A673 (cell line): ENCODE measurements at places on chromosomes 1 and 21. TPM values are rescaled to one million over a fixed set of nuclear protein-coding genes. Genes with fewer than 3 reads are reported as not detected.

The SDC3 gene
- 7.7 and 11.6 TPM in 2 replicates for total RNA-seq

The ZNF687 gene
- total RNA-seq: 26.4 and 30.2 TPM in 2 replicates

- peaks cover 26% of the 10 kb centered on the region for H3K4me1 ChIP-seq
- H3K27ac ChIP-seq: no peak overlapping the region
- H3K36me3 ChIP-seq: no peaks in the 10 kb centered on the region
- H3K4me3 ChIP-seq: no peak overlapping the region
Measured at GRCh38 chr1:39159224-39160036, 45.1 kb upstream of the MACF1 start.

GRCh38 chr1:26318338-26319064, 743 bp downstream of the CD52 start:
- no peaks in the 10 kb centered on the region for H3K36me3 ChIP-seq
- no peak overlapping the region for H3K27ac ChIP-seq
- H3K4me3 ChIP-seq: no peak overlapping the region
- H3K27me3 ChIP-seq: no peaks in the 10 kb centered on the region
- DNase-seq: no peak

GRCh38 chr1:166089804-166090203, 77.0 kb downstream of the FAM78B start:
- no peaks in the 10 kb centered on the region for H3K4me1 ChIP-seq
- no peak overlapping the region for H3K27ac ChIP-seq
- H3K4me3 ChIP-seq: no peak overlapping the region
- H3K27me3 ChIP-seq: no peaks in the 10 kb centered on the region

DNA sequence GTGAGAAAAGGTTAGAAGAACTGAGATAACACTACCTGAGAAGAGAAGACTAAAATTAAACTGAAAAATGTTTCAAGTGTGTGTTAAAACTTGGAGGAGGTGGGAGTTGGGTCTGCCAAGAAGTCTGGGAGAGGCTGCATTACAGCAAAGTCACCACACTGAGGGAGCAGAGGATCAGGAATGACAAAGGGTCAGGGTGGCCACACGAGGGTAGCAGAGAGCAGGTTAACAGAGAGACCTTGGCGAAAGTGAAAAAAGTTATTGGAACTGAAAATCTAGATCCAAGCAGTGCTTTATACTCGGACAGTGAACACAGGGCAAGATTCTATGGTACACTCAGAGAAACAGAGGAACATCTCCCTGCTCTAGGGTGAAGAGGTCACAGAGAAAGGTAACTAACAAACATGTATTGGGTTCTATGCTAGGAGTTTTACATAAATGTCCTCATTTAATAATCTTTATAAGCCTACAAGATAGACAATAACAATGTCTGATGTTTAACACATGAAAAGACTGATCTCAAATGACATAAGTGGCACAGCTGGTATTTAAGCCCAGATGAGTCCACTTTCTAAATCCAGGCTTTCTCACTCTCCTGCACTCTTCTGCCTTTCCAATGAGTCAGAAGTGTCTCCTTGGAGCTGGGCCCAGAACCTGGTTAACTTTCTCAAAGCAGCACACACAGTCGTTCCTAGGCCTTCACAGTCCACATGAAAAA, 10.3 kb upstream of the CADM3 start:
- H3K36me3 ChIP-seq: no peaks in the 10 kb centered on the region
- no peaks in the 10 kb centered on the region for H3K4me1 ChIP-seq
- H3K27me3 ChIP-seq: peaks cover 78% of the 10 kb centered on the region
- peak; percentile 73 for DNase-seq

DNA sequence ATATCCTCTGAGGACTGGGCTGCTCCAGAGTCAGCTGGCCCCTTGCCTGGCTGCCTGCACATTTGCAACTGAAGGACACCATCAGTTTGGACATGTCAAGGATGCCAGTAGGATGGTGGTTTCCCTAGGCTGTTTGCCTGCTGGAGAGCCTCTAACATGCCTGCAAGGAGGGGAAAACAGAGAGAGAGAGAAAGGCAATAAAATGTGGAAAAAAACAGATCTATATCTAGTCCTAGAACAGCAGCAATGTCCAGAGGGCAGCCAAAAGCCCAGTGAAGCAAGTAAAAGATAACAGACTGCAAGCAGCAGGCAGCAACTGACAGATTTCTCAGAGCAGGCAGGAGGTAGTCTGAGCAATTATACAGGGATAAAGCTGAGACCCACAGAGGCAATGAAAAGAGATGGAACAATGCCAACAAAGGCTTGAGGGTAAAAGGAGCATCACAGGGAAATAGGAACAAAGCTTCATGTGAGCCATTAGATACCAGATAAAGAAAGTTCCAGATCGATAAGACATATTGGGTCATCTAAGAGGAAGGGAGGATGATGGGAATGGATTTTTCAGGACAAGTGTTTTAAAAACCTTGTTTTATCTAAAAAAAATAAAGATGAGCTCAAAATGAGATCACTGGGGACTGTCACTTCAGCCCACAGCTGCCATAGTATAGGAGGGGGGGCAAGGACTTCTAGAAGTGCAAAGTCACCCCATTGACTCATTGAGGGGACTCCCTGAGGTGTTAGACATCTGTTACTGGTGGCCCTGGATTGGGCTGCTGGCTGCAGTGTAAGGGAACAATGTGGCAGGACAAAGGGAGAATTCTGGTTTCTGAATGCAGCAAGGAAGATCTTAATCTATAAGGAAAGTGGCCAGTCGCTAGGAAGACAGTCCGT, 38.6 kb upstream of the GADD45A start:
- no peaks in the 10 kb centered on the region for H3K36me3 ChIP-seq
- no peak overlapping the region for H3K4me3 ChIP-seq
- no peaks in the 10 kb centered on the region for H3K27me3 ChIP-seq

- DNase-seq: peak; percentile 35
- peak overlapping the region; percentile 49 for H3K27ac ChIP-seq
- H3K27me3 ChIP-seq: no peaks in the 10 kb centered on the region
Measured at GRCh38 chr21:25967181-25967900, 203.2 kb downstream of the APP start.
